ENCODE measurements at places on chromosomes 6 and 20.

DNA sequence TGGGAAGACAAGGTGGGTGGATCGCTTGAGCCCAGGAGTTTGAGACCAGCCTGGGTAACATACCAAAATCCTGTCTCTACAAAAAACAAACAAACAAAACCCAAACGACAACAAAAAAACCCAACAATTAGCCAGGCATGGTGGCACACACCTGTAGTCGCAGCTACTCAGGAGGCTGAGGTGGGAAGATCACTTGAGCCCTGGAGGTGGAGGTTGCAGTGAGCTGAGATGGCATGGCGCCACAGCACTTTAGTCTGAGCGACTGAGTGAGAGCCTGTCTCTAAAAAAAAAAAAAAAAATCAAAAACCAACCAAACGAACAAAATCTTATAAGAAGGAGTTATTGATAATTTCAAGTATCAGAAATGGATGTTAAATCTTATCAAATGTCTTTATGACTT, 114.9 kb downstream of the CDH26 start:
- no peak for DNase-seq

GRCh38 chr6:6057442-6058053, 50.8 kb upstream of the NRN1 start:
- DNase-seq: no peak

GRCh38 chr6:163487606-163488005, 73.1 kb downstream of the QKI start:
- DNase-seq: no peak

DNA sequence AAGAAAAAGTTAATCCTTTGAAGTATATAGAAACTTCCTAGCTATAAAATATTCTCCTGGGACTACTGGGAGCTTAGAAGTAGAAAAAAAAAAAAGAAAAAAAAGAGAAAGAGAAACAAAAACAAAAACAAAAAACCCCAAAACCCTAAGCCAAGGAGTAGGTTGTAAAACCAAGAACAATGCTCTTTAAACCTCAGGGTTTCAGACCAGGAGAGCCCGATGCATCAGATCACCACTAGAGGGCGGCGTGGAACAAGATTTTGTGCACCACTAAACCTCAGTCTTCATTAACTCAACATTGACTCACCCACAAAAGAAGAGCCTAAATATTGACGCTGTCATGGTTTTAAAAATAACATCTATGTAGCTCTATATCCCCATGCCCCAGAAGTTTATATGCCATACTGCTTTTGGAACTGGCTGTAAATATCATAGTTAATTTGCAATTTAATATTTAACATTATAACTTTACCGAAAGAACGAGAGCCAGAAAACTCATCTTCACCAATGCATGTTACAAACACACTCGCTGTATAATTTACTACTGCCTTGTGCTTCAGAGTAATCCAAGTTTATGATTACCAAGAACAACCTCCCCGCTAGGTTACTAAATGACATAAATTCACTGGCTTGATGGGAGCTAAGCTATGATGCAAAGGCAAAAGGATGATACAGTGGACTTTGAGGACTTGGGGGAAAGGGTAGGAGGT, 19.2 kb downstream of the MCUR1 start:
- peak; percentile 74 for DNase-seq

GRCh38 chr6:23316131-23316530, 746.8 kb downstream of the HDGFL1 start:
- DNase-seq: no peak

- no peak for DNase-seq
Measured at GRCh38 chr6:136669299-136669699, 119.1 kb upstream of the MAP7 start.

DNA sequence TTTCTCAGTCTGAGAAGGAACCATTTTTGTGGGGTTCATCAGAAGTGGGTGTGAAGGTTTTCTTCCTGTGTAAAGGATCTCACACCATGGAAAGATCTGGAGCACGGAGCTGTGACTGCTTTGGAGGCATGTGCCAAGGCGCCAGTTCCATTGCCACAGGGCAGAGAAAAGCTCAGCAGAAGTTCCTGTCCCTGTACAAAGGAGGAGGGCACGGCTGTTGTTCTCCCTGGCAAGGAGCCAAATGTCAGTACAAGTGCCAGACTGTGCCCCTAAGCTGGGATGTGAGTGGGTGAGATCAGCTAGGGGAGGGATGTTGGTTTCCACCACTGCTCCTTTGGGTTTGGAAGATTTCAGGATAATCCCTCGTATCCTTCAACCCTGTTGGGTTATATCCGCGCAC, 117.3 kb downstream of the CRYBG1 start:
- DNase-seq: no peak

- DNase-seq: no peak
Measured at GRCh38 chr6:165571721-165572132, 91.3 kb downstream of the PDE10A start.

DNA sequence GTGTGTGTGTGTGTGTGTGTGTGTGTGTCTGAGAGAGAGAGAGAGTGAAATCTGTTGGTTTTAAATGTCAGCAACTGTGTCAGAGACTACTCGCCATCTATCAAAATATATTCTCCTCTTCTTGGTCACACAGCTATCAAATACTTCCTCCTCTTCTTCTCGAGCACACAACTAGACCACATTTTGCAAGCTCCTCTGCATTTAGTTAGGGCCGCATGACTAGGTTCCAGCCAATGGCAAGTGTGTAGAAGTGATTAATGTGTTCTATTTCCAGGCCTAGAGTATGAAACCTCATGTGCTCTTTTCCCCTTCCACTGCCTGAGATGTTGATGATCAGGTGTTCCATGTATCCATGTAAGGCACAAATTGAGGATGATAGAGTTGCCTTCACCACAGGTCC, 278.5 kb upstream of the MARCKS start:
- no peak for DNase-seq

GRCh38 chr6:130377915-130378314, 12.1 kb downstream of the TMEM200A start:
- DNase-seq: no peak

DNA sequence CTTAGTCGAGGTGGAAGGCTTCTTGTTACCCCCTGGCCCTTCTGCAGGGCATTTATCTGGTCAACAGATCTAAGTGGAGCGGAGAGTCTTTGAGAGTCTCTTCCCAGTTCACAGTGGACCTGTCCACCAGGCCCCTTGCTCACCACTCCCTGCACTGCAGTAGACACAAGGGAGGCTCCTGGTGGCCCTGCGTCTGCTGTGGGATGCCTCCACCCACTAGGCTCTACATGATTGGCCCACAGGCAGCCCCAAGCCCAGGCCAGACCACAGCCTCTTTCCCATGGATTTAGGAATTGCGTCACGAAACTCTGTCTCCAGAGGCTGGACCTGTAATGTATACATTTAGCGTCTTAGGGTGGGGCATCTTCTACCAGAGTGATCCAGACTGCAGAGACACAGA, 28.4 kb downstream of the TBC1D7 start:
- DNase-seq: no peak

DNA sequence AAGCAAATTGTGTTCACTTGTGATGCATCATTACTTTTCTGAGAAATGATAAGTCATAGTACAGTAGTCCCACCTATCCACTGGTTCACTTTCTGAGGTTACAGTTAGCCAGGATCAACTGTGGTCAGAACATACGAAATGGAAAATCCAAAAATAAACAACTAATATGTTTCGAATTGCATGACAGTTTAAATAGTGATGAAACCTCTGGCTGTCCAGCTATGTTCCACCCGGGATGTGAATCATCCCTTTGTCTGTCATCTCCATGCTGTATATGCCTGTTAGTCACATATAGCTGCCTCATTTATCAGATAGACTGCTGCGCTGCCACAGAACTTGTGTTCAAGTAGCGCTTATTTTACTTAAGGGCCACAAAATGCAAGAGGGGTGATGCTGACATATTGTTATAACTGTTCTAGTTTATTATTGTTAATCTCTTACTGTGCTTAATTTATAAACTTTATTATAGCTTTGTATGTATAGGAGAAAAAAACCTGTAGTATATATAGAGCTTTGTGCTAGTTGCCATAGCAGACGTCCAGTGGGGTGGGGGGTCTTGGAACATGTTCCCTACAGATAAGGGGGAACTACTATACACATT, 29.2 kb downstream of the AFDN start:
- DNase-seq: no peak

GRCh38 chr6:16126861-16127260, 2.0 kb upstream of the MYLIP start:
- DNase-seq: no peak

DNA sequence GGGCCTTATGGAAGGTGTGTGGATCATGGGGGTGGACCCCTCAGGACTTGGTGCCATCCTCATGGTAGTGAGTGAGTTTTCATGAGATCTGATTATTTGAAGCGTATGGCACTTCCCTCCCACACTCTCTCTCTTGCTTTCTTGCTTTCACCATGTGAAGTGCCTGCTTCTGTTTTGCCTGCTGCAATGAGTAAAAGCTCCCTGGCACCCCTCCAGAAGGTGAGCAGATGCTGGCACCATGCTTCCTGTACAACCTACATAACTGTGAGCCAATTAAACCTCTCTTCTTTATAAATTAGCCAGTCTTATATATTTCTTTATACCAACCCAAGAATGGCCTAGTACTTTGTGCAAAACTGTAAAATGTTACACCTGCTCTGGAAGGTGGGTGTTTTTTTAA, 396.8 kb upstream of the HS3ST5 start:
- no peak for DNase-seq

All from activated naive CD4-positive, alpha-beta T cell (primary cell).